ENCODE measurements at places on chromosomes 4 and X.

- no peak for DNase-seq
Measured at GRCh38 chr4:98638661-98639060, 19.8 kb downstream of the TSPAN5 start.

GRCh38 chr4:39719804-39720580, 22.1 kb downstream of the UBE2K start:
- no peak for DNase-seq

DNA sequence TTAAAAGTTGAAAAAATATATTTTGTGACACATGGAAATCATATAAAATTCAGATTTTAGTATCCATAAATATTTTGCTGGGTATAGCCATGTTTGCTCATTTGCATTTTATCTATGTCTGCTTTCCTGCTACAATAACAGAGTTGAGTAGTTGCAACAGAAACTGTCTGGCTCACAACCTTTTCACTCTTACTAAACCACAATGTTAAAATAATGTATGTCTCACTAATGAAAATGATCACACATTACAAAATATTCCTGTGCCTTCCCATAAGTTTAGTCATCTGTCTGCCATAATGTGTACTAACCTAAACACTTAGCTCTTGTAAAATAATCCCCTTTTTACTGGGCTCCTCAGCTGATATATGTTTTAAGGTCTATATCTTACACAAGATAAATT, 174.0 kb upstream of the PRPS2 start:
- no peak for DNase-seq

- DNase-seq, result peak; percentile 56
Measured at GRCh38 chr4:85744950-85745349, 270.0 kb downstream of the ARHGAP24 start.

DNA sequence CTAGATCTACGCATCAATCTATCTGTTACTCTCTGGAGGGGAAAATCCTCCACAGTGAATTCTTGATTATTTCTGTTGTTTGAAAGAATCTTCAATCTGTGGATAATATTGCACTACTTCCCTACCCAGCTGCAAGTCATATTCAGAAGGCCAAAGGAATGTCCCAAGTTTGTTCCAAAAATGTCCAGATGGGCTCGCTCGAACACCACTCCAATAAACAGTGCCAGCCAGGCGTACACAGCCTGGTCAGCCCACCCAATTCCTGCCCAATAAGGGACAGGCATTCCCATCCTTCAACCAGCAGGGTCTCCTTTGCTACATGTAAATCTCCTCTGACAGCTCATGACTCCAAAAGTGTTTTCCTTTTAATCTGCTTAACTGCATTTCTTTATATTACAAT, 80.7 kb upstream of the GPM6B start:
- no peak for DNase-seq

DNA sequence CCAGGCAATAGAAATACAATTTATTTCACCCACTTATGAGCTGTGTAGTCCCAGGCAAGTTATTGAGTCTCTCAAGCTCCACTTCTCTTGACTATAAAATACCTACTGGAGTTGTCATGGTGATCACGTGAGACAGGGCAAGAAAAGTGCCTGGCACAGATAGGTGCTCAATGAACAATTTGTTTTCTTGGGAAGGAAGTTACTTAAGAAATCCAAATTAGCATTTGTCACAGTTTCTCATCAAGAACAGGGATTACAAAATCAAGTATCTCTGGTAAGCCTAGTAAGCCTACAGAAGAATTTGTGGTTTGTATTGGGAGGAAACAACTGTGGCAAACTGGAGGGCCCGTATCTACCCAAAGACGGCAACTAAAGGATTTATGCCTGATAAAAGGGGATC, 37.5 kb upstream of the RASGEF1B start:
- DNase-seq, result no peak

GRCh38 chrX:144379156-144379555, 495.3 kb downstream of the UBE2NL start:
- DNase-seq, result no peak

DNA sequence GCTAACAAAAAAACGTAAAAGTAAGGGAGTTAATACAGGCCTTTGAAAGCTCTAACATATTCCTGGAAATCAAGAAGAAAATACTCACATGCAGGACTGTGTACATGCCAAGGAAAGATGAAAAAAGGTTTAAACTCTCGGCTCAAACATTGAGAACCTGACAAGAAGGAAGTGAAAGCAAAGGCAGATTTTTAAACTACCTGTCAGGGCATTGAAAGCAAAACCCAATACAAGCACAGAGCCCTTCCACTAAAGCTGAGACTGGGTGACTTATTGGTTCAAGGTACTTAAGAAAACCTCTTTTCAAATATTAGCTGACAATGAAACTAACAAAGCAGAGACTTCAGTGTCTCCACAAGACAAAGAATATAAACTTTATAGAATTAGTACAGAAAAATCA, 313.0 kb upstream of the GRID2 start:
- no peak for DNase-seq

- DNase-seq, result no peak
Measured at GRCh38 chr4:83862471-83862870, 326.6 kb downstream of the GPAT3 start.

GRCh38 chrX:155767051-155767875, 113.9 kb upstream of the VAMP7 start:
- peak; percentile 80 for DNase-seq

DNA sequence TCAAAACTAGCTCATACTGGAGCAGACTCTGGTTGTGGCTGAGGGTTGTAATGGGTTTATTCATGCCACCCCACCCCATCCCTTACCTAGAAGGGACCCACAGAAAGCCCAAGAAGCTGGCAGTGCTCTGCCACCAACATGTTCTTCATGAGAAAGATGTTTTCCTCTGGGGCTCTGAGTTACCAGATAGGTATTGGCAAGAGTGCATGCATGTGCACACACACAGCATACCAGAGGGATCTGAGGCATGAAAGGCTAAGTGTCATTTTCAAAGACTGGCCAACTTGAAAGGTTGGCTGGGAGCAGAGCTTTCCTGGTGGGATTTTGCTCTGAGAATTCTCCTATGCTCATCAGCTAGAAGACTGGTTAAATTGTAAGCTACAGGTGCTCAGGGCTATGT, 65.2 kb downstream of the PHOX2B start:
- no peak for DNase-seq

DNA sequence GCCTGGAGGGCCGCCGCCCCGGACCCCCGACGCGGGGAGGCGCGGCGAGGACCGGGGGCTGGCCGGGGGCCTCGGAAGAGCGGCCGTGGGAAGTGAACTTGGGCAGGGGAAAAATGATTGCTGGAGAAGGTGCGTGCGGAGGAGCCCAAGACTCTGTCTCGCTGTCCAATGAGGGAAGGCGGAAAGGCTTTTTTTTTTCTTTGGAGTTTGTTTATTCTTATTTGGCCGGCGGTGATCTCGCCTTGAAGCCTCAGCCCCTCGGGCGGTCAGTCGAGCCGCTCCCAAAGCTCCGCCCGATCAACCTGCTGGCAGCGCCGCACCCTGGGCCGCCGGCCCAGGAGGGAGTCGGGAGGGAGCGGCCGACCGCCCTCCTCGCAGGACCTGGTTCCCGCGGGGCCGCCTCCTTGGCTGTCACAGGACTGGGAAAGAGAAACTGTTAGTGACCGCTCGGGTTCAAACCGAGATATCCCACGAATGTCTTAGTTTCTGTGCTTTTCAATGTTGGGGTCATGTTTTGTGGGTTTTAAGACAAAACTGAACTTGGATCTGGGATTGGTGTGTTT, 2.5 kb downstream of the CPEB2 start:
- peak; percentile 75 for DNase-seq

DNA sequence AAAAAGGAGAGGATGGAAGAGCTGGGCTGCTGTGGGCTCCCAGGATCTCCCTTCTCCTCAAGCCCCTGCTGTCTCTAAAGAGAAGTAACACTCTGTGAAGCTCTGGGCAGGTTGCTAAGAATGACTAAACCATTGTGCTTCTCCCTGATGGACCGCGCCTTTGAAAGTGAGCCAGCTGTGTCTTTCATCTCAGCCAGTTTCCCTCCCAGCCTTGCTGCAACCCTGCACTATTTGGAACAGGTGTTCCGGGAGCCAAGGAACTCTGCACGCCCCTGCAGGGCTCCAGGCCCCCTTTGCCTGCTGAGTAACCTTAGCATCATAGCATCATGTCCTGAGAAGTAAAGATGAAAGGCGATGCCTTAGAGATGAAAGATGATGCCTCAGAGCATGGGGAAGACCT, 39.7 kb downstream of the SMIM20 start:
- DNase-seq, result peak; percentile 54

DNA sequence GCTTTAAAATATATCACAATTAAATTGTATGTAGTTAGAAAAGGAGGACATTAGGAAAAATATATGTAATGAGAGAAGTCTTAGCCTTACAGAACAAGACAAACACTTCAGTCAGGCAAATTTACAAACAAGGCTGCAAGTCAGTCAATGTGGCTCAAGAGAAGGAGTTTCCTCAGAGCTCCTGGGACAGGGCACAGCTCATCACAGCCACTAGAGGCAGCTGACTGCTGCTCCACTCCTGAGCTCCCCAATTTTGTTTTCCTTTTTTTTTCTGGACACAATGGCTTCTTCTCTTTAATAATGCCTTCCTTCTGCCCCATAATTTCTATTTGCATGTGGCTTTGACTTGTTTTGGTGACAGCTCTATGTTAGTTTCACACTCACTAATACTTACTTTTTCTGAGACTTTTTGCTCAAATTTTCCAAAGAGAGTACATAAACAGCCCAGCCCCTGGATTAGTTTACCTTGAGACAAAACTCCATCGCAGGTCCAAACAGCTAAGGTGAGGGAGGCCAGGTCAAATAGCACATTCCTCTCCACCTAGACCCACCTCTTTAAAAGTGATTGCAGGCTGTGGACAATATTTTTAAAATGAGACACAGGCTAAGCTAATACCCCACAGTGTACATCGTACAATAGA, 850.4 kb upstream of the FRG1 start:
- no peak for DNase-seq

DNA sequence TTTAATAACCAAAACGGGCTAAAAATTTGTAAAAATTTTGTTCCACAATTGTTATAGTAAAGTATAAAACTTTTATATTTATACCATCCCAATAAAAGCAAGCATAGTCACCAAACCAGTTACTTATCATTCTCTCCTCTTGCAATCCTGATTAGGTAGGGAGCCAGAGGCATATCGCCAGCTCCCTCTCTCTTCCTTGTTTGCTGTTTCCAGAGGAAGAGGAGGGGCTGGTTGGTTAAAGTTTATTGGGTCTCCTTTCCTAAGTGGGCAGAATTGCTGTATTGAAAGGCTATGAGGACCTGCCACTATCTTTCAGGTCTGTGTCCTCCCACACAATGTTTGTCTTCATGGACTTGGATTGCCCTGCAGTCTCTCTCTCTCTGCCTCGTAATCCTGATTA, 29.6 kb upstream of the BBS12 start:
- no peak for DNase-seq

DNA sequence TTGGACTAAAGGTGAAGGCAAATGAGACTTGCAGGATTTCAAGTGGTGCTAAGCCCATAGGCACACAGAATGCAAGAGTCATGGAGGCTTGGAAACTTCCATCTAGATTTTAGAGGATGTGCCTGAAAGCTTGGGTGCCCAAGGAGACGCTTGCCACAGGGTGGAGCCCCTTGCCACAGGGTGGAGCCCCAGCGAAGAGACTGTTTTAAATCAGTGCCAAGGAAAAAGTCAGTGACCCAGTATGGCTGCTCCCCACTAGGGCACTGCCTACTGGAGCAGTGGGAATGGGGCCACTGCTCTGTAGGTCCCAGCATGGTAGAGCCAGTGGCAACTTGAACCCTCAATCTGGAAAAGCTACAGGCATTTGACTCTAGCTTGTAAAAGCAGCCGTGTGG, 794.2 kb upstream of the LCORL start:
- no peak for DNase-seq

- DNase-seq, result peak; percentile 24
Measured at GRCh38 chr4:140047017-140047640, 106.9 kb downstream of the MAML3 start.

DNA sequence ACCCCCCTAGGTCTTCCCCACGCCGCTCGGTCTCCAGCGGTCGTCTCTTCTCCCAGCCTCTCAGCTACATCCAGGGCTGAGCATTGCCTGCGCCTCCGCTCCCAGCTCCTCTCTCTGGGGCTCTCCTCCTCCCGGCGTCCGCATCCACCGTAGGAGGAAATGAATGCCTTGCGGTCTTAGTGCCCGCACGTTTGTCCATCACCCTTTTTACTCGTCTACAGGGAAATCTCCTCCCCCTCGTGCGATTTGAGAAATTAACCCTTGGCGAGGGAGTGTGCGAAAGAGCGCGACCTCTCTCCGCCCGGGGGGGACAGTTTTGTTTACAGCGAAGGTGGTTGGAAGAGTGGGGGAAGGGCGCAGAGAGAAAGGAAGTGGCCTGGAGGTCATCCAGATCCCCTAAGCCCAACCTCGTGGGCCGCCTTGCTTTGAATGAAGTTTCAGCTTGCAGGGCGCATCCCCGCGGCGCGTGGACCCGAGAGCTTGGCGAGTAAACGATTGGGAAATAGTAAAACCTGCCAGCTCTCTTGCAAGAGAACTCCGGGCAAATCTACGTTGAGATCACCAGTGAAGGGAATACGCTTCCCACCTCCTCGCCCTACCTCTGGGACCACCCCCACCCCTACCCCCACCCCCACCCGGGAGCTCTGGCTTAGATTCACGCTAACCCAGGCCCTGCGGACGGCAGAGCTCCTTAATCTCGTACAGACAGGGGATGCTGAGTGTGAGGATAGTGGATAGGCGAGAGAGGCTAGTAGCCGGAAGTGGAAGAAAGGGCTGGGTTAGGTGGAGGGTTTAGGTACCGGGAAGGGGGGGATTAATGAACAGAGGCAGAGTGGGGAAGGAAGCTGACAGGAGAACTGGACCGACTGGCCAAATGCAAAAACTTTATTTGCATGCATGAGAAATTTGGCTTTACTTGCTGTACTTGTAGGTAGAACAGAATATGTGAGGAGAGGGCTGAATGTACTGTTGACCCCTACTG, at the start of gene ELOVL6:
TSS of gene ELOVL6 (minus strand) at position 181 of the 982 bp plus-strand sequence. CDS start 280 bp downstream, outside the sequence.
- DNase-seq, result peak; percentile 78

- DNase-seq, result peak; percentile 30
Measured at GRCh38 chr4:90095000-90095399, 32.2 kb upstream of the CCSER1 start.

GRCh38 chrX:72095370-72095769, 36.3 kb downstream of the RTL5 start:
- no peak for DNase-seq

GRCh38 chrX:74009041-74009440, 294.9 kb upstream of the ZCCHC13 start:
- DNase-seq, result no peak
